ENCODE measurements at places on chromosomes 11 and 22. TPM values are rescaled to one million over a fixed set of nuclear protein-coding genes. Genes with fewer than 3 reads are reported as not detected.

- DNase-seq, result no peak
These were observed 44.6 kb downstream of the FAM168A start for GRCh38 chr11:73553266-73553665.

GRCh38 chr11:45331839-45332238, 45.7 kb upstream of the SYT13 start:
- DNase-seq, result no peak

The CBX7 gene
- 6.1 TPM for total RNA-seq

- no peak for DNase-seq
These were observed 61.0 kb downstream of the TNRC6B start for GRCh38 chr22:40238425-40239344.

The HORMAD2 gene
- 0.41 TPM for total RNA-seq

The KRTAP5-1 gene
- not detected for total RNA-seq

The DEPDC7 gene
- total RNA-seq, result 1.6 TPM

The DNHD1 gene
- 2.4 TPM for total RNA-seq

DNA sequence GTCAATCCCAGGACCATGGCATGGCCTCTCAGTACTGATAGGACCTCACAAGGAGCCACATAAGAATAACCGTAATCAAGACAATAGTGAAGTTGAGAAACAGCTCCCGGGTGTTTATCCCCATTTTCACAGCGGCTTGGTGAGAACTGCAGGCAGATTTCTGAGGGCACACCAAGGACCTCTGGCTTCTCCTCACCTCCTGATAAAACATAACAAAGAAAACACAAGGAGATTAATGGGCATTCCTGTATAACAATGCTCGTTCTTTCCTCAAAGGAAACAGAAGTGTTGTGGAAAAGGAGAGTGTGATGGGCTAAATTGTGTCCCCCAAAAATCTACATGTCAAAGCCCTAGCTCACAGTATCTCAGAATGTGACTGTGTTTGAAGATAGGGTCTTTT, 4.0 kb downstream of the SLN start:
- no peak for DNase-seq

The F2 gene
- total RNA-seq, result not detected

GRCh38 chr11:100910808-100911207, 218.8 kb downstream of the PGR start:
- no peak for DNase-seq

DNA sequence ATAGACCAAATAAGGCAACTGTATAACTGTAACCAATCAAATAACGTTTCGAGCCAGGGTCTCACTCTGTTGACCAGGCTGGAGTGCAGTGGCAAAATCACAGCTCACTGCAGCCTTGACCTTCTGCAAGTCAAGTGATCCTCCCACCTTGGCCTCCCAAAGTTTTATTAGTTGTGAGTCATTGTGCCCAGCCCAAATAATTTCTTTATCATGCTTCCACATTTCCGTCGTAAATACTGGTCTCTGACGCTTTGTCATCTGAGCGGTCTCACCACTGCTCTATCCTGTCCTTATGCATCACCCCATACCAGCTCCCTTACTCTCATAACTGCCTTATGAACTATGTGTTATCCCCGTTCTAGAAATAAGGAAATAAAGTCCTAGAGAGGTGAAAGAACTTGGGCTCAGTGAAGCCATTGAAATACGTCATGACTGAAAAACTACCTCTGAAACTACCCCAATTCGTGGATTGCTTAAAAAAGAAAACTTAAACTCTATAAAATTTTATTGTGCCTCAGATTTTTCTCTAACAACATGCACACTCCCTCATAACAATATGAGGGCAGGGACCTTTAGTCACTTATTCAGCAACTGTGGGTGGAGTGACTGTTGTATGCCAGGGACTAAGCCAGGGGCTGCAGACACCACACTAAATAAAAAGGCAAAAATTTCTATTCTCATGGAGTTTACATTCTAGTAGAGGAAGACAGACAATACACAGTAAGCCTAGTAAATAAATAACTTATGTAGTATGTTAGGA, 15.8 kb upstream of the RTN4RL2 start:
- no peak for DNase-seq

The SLC6A5 gene
- not detected for total RNA-seq

- no peak for DNase-seq
These were observed 66.3 kb upstream of the CHRM4 start for GRCh38 chr11:46457659-46458424.

GRCh38 chr11:61980783-61981541, 13.5 kb upstream of the FTH1 start:
- no peak for DNase-seq

The SLC39A13 gene
- 8.6 TPM for total RNA-seq

DNA sequence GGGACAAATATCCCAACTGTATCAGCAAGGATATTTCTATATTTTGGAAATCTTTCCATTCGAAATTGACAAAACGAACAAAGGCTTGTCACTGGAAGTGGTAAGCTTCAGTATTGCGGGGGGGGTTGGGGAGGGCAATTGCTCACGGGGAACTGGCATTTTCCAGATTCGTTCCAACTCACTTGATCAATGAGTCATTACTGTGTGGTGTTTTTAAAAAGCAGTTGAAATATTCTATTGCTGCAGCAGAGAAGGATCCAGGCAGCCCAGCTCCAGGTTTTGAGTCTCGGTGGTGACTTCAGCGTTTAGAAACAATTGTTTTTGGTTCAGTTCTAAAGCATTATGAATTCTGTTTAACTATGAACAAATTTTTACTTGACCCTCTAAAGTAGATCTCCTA, 33.8 kb upstream of the FBLN1 start:
- no peak for DNase-seq

GRCh38 chr11:17543041-17543440, 1.2 kb downstream of the USH1C start:
- DNase-seq, result no peak

The DDI1 gene
- total RNA-seq, result not detected

DNA sequence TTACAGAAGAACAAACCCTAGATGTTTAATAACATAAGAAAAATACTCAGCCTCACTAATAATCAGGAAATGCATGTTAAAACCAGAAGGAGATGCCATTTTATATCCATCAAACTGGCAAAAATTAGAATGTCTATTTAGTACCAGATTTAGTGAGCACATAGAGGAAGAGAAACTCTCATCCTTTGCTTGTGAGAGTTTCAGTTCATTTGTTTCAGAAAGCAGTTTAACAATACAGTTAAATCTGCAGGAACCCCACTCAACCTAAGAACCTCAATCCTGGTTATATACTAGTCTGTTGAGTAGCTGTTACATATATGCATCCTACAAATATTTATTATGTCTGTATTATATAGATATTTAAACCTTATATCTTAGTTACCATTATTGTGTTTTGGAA, 172.6 kb downstream of the WNT11 start:
- DNase-seq, result no peak

The PITPNB gene
- total RNA-seq, result 39.1 TPM

The ANAPC15 gene
- 17.5 TPM for total RNA-seq

- no peak for DNase-seq
These were observed 27.8 kb upstream of the SLC25A1 start for GRCh38 chr22:19206287-19206686.

- no peak for DNase-seq
These were observed 23.9 kb upstream of the ZC3H12C start for GRCh38 chr11:110069158-110069737.

- no peak for DNase-seq
These were observed 34.6 kb downstream of the CSNK2A3 start for GRCh38 chr11:11318461-11318860.

GRCh38 chr11:44857490-44858090, 93.1 kb downstream of the TP53I11 start:
- no peak for DNase-seq

DNA sequence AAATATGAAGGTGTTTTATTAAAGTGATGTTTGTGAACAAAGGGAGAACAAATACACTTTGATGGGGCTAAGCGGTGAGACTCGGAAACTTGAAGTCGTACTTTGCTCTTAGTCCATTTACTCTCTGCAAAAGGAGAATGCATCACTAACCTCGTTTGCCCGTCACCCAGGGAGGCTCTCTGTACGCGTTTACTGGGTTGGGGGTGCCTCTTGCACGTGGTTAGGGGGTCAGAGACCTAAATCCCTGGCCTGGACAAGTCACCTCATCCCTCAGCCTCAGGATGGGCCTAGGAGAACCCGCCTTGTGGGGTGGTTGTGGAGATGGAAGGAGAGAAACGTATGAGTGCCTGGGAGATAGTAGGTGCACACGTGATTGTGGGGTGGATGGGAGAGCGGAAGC, 803 bp upstream of the IFT27 start:
- DNase-seq, result no peak

DNA sequence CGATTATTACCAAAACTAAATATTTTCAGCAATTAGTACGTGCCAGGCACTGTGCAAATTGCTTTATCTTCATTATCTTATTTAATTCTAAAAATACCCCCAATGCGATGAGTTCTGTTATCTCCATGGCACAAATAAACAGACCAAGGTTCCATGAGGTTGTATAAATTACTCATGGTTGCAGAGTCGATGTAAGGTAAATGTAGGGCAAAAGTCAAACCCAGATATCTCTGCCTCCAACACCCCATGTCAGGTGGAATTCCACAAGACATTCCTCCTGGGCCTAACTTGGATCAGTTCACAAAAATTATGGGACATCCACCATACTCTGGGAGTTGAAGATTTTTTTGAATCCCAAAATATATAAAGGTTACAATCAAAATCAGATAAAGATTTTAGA, 43.7 kb downstream of the ISX start:
- DNase-seq, result no peak

GRCh38 chr11:86910592-86910991, 44.6 kb downstream of the FZD4 start:
- DNase-seq, result no peak

The RIMBP3C gene
- total RNA-seq, result 0.82 TPM

GRCh38 chr11:59427068-59427382, 812 bp upstream of the OR5A2 start:
- no peak for DNase-seq

The LRRC74B gene
- under 0.01 TPM for total RNA-seq

DNA sequence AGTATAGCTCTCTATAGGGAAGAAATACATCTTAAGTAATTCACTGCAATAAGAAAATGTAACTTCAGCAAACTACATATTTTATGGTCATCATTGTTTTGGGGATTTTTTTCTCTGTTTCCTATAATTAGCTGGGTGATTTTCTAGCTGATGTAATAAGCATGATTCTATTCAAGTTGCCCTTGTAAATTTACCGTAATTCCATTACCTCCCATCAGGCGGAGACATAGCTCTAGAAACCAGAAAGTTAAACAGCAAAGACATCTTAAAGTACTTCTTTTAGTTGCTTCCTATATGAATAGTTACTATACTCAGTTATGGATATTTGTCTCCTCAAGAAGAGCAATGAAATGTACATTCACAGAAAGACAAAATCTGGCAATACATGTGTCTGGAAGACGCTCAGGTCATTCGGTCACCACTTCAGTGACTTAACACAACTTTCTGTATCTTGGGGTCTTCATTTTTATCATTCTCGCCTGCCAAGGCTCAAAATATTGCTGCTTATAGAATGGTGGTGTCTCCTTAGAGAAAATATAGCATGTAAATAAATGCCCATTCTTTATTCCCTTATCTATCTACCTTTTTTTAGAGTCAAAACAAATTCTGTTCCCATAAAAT, 239.9 kb upstream of the ZC3H12C start:
- no peak for DNase-seq

GRCh38 chr11:82775736-82776346, 42.2 kb upstream of the FAM181B start:
- no peak for DNase-seq

DNA sequence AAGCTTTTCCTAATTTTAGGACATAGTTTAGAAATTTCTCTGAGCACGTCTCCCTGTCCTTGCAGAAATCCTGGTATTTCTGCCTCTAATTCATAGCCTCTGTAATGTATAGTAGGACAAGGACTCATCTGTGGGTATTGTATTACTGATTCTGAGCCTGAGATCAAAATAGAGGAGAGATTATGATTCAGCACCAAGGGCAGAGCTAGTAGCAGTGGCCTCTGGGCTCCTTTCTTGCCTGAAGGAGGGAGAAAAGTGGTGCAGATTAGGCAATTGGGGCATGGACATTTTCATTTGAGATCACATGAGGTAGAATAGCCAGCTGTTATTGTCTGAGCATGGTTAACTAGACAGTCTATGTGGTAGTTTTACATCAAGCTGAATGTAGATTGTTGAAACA, 2.8 kb downstream of the MADD start:
- DNase-seq, result no peak

The NCR3LG1 gene
- 10.2 TPM for total RNA-seq

DNA sequence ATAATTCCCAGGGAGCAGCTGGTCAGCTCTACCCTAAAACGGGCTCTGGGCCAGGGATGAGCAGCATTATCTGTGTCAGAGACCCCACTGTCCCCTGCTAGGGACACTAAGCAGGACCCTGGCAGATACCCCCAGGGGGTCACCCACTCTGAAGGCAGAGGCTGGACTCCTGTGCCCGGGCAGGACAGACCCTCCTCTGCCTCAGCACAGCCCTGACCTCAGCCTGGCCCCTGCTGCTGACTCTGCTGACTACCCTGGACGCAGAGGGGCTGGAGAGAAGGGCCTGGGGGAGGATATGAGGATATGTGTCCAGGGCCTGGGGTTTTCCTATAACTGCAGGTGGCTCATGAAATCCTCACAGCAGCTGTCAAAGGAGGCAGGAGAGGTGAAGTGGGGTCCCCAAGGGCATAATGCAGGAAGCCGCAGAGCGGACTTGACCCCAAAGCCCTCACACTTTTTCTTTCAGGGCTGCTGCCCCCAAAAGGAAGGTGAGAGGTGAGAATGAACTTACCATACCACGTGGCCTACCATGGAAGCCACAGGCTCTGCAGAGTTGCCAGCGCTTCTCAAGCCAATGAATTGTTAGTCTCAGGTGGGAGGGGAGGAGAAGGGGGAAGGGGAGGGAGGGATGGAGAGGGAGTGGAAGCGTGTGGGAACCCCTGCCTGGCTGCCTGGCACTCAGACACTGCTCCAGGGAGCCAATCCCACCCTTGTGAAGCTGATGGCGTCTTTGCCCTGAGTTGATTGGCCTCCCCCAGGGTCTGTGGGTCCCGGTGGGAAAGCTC, 76.7 kb upstream of the WNT11 start:
- DNase-seq, result no peak

The PANX3 gene
- not detected for total RNA-seq

Measured in frontal cortex (tissue), 4 donors.